ENCODE measurements at places on chromosomes 3 and 15.

GRCh38 chr3:193774272-193774915 is 181.4 kb downstream of the OPA1 start:
- DNase-seq: no peak

DNA sequence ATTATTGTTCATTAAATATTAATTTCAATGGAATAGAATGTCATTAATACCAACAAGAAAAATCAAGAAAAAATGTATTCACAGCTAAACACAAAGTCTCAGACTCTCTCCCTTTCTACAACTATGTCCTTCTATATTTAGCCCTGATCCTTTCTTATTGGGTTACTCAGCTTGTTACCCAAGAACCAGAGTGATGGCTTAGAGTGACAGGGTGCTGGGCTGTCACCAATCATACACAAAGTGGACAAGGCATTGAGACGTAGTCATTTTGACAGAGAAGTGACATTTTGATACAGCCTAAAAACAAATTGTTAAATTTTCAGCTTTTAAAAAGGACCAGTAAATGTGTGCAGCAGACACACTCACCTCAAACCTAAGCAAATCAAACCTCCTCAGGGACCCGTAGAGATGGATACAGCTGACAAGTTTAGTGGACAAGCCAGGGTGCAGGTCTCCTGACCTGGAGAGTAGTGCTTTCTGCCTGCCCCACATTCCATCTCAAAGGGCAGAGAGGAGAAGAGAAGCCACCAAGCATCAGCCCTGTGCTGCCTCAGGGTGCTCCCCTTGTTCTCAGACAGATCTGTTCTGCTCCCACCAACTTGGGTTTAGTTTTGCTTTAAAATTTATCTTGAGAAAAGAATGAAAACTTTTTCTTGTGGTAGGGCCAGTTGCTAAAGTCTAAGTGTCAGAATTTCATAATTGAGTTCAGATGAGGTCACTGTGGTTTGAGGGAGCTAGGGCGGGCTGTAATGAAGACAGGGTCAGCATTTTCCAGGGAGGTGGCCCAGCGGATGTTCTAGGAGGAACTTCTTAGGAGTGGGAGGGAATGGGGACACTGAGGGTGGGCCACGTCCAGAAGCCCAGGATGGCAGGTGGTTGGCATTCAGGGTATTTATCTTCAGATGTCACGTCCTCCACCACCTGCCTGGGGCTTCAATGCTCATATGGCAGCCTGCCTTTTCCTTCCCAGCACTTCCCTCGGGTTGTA is 136.5 kb upstream of the TBL1XR1 start:
- no peak for DNase-seq

GRCh38 chr3:156675830-156676767 is 1.7 kb downstream of the TIPARP start:
- DNase-seq: peak; percentile 67

GRCh38 chr15:53841651-53842050 is 82.2 kb upstream of the WDR72 start:
- no peak for DNase-seq

DNA sequence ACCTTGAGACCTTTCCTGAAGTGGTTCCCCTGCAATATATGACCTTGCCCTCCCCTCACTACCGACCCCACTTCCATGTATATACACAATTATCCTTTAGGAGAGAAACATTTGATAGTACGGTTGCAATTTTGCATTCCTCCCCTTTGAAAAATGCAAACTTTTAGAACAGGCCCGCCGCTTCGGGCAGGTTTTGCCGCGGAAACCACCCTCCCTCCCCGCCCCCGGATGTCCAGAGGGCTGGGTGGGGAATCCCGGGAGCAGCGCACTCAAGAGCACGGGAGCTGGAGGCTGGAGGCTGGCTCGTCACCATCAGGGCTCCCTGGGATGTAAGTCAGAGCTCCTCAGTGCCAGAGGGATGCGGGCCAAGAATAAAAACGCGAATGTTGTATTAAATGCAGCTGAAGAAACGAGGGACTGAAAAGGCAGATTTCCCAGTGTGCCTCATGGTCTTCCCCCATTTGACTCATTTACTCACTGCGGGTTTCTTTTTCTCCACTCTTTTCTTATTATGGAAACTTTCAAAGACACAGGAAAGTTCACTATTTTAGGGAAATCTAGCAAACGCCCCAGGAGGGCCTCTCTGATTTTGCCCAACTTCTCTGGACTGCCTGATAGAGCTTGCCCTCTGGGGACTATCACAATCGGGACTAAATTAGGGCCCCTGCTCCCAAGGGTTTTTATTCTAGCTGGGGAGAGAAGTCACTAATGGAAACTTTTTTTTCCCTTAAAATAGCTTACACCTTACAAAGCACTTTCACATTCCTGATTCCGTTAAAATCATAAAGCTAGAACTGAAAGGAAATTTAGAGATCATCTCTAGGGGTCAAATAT is 2.9 kb upstream of the USP3 start:
- DNase-seq: peak; percentile 73

DNA sequence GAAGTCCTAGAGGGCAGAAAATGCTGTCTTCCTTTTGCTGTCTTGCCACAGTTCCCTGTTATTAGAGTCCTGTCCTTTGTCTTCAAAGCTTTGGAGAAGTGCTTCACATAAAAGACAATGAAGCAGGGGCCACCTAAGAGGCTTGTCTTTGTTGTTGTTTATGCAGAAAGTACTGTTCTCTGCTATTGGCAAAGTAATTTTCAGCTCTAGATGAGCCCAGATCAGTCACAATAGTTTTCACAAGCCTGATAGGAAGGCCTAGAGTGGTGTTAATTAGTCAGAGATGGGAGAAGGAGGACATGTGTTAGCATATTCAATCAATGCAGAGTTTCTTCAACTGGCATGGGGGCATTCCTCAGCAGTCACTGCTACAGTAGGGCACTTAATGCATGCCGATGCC is 300.0 kb downstream of the PTPRG start:
- no peak for DNase-seq

Data from Caki2 (cell line).